ENCODE measurements at places on chromosomes 6 and 20.

- DNase-seq: no peak
These were observed 7.6 kb downstream of the ENPP4 start for GRCh38 chr6:46137387-46137786.

DNA sequence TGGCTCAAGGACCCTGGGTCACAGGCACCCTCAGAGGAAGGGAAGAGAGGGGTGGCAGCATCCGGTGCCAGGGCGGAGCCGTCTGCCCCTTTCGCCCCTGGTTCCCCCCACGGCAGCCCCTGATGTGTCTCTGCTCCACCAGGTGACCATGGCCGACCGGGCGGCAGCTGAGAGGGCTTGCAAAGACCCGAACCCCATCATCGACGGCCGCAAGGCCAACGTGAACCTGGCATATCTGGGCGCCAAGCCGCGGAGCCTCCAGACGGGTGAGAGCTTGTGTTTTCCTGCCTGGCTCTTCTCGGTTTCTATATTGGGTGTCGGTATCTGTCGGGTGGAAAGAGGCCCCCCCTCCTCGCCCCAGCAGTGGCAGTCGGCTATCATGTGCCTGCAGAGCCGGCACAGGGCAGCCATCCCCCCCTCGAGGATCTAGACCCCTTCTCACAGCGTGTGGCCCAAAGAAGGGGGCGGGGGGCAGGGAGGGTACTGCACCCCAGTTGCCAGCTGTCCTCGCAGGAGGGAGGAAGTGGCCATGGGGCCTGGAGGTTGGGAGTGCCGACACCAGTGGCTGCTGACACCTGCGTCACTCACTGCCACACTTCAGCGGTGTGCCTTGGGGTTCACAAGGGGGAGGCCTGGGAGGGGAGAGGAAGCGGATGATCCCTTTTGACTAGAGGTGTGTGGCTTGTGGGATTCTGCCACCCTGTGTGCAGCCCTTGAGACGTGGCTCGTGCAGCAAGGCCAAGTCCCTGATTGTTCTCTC is 1.5 kb downstream of the RBM38 start:
- DNase-seq: peak; percentile 82

DNA sequence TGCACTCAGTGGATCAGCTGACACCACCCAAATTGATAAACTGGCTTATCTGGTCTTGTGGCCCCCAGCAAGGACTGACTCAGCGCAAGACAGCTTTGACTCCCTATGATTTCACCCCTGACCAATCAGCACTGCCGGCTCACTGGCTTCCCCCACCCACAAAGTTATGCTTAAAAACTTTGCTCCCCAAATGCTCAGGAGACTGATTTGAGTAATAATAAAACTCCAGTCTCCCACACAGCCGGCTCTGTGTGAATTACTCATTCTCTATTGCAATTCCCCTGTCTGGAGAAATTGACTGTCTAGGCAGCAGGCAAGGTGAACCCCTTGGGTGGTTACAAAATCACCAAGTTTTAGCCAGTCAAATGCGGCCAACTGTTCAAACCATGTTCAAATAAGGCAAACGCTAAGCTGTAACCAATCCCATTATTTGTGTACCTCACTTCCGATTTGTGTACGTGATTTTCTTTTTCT is 32.5 kb downstream of the SLC22A2 start:
- DNase-seq: peak; percentile 70

GRCh38 chr6:147177286-147177685 is 26.9 kb upstream of the STXBP5 start:
- DNase-seq: no peak

DNA sequence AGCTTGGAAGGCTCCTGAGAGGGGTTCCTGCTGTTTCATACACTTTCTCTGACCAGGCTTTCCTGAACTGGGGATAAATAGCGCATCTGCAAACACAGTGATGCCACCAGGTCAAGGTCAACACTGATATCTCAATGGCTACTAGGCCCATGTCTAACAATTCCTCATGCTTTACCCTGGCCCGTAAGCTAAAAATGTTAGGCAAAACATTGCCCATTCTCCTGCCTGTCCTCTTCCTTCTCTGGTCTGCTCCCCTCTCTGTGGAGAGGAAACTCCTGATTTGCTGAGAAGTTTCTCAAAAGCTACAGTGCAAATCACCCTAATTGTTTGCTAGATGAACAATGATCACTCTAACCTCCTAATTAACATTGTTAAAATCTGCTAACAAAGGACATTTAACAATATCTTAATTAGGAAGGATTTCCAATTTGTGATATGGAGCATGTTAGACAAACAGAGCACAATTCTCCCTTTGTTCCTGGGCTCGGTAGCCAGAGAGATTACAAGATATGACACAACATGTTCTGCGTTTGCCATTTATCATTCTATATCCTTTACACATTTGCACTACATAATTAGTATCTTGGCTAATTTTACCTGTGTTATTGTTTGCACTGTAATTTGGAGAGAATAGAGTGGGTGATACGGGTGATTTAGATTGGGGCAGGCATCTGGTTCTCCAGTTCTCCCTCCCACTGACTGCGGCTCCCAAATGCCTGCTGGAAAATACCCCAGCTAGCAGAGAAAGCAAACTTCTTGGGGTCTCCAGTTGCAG is 266.8 kb downstream of the CD83 start:
- no peak for DNase-seq

DNA sequence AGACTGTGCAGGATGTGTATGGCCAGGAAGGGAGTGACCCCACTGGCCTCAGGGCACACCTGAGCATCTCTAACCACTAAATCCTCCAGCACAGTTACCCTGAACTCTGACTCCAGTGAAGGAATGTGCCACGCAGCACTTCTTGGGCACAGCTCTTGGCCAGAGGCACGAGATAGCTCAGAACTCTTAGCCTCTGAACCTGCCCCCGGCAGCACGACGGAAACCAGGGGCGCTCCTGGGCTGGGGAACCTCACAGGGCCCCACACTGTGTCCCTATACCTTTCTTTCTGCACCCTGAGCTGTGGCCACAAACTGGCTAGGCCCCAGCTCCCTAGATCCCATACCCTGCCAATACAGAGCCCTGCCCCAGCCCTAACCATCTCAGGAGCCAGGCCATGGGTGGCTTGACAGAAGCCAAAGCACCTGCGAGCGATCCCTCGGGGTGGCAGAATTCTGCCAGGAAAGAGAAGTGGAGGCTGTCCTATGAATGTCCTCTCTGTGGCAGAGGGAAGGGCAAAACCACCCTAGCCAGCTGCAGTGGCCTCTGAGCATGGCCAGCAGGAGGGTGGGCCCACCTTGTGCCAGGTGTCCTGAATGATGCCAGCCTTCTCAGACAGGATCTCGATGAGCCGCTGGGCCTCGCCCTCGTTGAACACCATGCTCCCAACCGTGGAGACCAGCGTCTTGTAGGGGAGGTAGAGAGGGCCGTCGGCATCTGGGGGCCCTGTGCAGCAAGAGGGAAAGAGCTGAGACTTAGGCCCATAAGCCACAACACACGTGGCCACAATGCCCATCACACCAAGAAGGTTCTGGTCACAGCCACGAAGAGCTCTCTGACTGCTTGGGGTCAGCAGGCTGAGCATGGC is 39.4 kb downstream of the RRBP1 start:
- no peak for DNase-seq

GRCh38 chr6:48826901-48827701 is 636.0 kb downstream of the MMUT start:
- DNase-seq: no peak

DNA sequence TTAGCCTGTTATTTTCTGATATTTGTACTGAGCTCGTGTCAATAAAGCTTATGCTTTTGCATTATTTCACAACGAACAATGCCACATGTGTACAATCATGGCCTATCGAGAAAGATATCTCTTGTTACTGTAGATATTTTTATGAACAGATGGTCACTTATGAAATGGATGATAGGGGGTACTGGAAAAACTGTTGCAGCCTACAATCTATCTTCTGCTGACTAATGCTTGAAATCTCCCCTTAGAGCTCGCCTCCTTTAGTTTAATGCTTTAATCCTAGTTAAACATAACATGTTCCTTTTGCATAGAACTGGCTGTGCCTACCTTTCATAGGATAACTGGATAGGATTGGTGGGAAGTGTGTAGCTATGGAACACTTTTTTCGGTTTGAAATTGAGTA is 296.2 kb downstream of the FARS2 start:
- no peak for DNase-seq

- no peak for DNase-seq
These were observed 107.9 kb upstream of the SPACA1 start for GRCh38 chr6:87939776-87940175.

DNA sequence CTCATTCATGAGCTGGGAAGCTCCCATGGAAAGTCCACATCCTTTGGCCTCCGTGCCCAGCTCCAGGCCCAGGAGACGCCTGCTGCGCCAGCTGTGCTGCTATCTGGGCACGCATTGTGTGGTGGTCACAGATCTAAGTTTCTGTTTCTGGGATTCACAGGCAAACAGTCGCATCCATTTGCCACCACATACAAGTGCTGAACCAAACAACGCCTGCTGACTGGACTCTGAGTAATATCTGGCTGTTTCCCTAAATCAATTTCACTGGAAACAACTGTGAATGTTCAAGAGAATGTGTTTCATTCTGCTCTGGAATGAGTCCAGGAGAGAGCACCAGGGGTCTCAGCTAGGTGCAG is 45.5 kb downstream of the IRF4 start:
- no peak for DNase-seq

- DNase-seq: no peak
These were observed 124.1 kb upstream of the RIN2 start for GRCh38 chr20:19633985-19634384.

DNA sequence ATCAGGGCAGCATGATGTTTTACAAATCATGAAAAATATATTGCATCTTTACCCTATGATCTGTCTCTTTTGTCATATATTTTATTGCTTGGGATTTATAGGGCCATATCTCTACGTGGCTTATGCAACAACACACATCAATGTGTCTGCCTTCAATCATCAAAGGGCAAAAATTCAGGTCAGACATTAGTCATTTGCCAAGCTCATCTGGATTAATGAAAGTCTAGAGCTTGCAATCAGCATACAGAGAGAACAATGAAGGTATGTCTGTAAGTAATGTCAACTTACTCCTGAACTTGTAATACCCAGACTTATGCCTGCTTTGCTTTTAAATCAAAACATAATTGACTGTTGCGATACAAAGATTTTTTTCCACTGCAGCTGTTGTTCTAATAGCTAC is 282.7 kb downstream of the HAO1 start:
- DNase-seq: no peak

- DNase-seq: no peak
These were observed 9.6 kb downstream of the JARID2 start for GRCh38 chr6:15255481-15255880.

GRCh38 chr6:52399511-52400312 is 20.4 kb upstream of the EFHC1 start:
- peak; percentile 58 for DNase-seq

GRCh38 chr6:36933102-36933501 is 21.4 kb upstream of the PI16 start:
- no peak for DNase-seq

- DNase-seq: no peak
These were observed 210.8 kb downstream of the RFPL4B start for GRCh38 chr6:112557961-112558360.

DNA sequence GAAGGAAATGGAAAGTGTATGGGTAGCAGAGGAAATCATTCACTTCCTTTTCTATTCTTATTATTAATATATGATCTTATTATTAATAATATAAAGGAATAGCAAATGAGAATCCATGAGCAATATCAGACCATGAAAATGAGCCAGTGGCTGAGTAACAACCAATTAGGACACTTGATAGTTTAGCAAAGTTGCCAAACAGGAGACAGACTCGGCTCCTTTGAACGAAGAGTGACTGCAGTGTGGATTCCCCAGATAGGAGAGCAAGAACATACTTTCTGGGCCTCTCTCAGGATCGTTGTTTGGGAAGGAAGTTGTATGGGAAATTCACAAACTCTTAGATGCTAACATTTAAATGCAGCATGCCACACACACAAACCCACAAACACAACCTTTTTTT is 222.0 kb downstream of the KHDC1L start:
- no peak for DNase-seq

DNA sequence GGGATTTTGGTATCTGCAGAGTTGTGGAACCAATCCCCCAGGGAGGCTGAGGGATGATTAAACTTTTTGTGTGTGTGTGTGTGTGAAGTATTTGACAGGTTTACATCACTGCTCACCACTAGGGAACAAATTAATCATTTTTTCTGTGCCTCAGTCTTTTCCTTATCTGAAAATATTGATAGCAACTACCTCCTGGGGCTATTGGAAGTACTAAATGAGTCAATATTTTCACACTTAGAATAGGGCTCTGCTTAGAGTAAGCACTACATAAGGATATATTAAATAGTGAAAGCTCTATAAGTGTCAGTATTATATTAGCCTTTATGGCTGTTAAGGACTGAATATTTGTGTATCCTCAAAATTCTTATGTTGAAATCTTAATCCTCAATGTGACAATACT is 155.2 kb upstream of the UST start:
- DNase-seq: no peak

- DNase-seq: no peak
These were observed 11.0 kb downstream of the MMP24 start for GRCh38 chr20:35237486-35237885.

- DNase-seq: no peak
These were observed 27.5 kb downstream of the CAPN11 start for GRCh38 chr6:44185953-44186634.

DNA sequence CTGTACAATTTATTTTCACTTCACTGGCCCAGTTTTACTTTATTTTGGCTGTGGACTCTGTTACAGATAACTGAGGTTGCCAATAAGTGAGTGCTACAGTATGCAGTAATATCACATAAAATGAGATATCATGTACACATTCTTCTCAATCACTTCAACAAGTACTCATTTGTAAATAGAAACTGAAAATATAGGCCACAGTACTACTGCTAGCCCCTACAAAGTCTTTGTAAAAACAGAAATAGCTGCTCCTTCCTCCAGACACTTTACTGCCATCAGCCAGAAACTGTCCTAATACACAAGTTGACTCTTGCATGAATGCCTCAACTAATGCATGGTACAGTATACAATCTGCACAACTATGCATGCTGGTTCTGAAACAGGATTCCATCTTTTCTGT is 9.2 kb downstream of the DTNBP1 start:
- no peak for DNase-seq

- DNase-seq: no peak
These were observed 60.5 kb downstream of the FNDC1 start for GRCh38 chr6:159229651-159230051.

- DNase-seq: no peak
These were observed 16.2 kb downstream of the TMEM14A start for GRCh38 chr6:52686878-52687699.

DNA sequence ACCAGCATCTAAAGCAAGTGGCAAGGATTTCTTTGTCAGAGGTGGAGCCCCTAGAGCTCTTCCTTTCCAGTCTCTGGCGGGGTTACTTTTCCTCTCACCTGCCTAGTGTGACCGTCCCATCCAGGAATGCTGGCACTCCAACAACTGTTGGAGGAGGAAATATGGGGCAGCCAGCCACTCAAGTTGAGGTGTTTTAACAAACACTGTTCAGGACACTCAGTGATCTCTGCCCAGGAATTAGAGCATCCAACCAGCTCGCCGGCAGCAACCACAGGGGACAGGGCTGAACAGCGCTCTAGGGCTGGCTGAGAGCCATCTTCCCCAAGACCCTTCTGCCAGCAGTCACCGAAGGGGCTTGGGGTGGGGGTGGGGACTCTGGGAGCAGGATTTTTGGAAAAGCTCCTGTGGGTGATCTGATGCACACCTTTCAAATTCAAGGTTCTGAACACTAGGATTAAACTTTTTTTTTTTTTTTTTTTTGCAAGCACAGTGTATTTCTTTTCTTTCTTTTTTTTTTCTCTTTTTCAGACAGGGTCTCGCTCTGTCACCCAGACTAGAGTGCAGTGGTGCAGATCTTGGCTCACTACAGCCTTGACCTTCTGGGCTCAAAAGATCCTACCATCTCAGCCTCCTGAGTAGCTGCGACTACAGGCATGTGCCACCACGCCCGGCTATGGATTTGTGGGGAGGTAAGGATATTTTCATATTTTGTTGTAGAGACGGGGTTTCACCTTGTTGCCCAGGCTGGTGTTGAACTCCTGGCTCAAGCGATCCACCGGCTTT is 28.4 kb upstream of the KCNK16 start:
- no peak for DNase-seq
